Activated CD4-positive, CD25-positive, alpha-beta regulatory T cell treated with anti-CD3 and anti-CD28 coated beads, Interleukin-2, amount 50 U/mL, for 24 hours (primary cell): ENCODE measurements at places on chromosomes 6 and 20.

GRCh38 chr6:154550779-154551178 is 40.3 kb upstream of the CNKSR3 start:
- ATAC-seq: no peak

DNA sequence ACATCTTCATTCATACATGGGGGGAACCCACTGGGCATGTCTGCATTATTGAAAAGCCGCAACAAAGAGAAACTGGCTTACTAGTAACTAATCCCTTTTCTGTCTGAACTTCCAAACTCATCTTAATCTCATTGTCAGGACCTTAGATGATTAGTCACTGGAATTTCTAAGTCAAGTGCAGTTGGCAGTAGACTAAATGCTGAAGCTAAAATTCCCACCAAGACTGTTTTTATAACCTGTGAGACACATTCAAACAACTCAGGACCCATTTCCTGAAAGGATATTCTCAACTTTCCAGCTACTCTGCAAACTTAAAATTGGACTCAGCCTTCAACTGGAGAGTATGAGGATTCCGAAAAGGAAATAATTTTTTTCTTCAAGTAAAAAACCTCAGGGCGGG is 94.8 kb upstream of the SCAF8 start:
- ATAC-seq: no peak

DNA sequence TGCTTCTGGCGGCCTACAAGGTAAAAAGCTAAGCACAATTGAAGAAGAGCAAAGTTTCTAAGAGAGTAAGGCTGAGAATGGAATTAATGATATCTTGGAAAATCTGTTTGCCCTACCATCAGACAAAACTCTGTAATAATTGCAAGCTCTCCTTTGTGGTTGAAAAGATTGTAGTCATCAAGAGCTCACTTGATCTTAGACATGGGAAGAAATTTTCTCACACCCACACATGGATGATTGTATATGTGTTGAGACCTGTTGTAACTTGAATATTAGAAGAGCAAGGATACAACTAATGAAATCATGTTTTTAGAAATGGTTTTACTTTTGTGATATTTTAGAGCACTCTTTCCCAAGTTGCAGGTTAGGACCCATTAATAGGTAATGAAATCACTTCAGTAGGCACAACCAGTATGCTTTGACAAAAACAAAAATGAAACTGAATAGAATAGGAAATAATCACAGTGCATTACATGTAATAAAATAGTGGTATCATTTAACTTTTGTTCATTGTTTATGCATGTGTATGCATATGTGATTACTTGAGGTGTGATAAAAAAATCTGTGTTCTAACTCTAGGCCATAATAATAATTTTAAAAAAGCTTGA is 14.0 kb downstream of the DCBLD1 start:
- no peak for ATAC-seq

- ATAC-seq: peak; percentile 95
These were observed 25.3 kb downstream of the TBC1D7 start for GRCh38 chr6:13302751-13303667.

- ATAC-seq: no peak
These were observed 8.8 kb upstream of the TPD52L1 start for GRCh38 chr6:125144822-125145221.

DNA sequence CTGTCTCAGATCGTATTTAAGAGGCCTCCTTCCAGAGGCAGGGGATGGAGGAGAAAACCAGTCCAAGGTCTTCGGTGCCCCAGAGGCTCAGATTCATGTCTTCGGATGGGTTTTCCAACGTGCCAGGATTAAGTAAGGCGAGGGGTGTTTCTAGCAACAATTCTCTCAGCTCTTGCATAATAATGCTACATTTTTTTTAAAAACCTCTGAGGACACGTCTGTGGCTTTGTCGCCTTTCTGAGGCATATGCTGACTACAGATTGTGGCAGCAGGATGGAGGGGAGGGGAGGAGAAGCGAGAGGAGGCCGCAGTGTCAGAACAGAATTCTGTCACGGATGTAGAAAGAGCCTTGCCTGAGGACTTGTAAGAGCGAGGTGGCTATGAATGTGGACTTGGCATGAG is 17.7 kb upstream of the CCDC167 start:
- ATAC-seq: peak; percentile 55

DNA sequence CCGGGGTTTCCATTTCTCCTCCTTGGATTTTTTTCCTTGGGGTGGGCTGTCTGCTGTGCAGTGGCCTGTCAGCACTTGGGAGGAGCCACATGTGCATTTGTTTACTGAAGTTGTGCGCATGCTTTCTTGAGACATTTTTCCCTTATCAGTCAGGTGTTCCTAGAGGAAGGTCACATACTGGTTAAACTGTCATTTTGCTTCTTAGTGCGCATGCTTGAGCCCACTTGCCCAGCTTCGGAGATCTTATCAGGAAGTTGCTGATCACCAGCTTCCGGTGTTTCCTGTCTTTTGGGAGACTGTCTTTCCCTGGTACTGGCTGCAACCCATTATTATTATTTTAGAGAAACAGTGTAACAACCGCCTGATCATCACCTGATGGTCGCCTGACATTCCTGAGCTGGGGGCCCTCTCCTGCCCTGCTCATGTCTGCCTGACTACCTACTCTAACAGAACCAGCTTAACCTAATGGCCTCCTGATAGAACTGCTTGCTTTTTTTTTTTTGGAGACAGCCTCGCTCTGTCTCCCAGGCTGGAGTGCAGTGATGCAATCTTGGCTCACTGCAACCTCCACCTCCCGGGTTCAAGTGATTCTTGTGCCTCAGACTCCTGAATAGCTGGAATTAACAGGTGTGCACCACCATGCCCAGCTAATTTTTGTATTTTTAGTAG is 378 bp upstream of the ERVFRD-1 start:
- no peak for ATAC-seq

DNA sequence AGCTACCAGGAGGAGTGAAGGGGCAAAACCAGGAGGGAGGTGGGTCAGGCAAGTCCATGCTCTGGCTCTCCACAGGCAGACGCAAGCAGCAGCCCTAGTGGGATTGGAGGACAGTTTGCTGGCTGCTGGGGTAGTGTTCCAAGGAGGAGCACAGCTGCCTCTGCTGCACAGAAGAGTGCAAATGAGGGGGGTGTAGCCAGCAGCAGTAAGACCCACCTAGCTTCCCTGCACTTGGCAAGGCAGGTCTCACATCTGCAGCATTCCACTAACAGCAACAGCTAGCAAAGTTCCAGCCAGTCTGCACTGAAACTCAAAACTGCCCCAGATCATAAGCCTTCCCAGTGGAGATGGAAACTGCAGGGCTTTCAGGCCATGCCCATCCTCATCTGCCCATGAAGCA is 405.0 kb downstream of the UTRN start:
- ATAC-seq: no peak

GRCh38 chr6:35011096-35012041 is 122.3 kb downstream of the ANKS1A start:
- ATAC-seq: peak; percentile 93

- no peak for ATAC-seq
These were observed 217.4 kb upstream of the GMDS start for GRCh38 chr6:2462831-2463230.

GRCh38 chr20:55977690-55978459 is 27.4 kb downstream of the CBLN4 start:
- ATAC-seq: no peak

GRCh38 chr20:21435576-21435975 is 38.2 kb upstream of the NKX2-4 start:
- ATAC-seq: no peak

DNA sequence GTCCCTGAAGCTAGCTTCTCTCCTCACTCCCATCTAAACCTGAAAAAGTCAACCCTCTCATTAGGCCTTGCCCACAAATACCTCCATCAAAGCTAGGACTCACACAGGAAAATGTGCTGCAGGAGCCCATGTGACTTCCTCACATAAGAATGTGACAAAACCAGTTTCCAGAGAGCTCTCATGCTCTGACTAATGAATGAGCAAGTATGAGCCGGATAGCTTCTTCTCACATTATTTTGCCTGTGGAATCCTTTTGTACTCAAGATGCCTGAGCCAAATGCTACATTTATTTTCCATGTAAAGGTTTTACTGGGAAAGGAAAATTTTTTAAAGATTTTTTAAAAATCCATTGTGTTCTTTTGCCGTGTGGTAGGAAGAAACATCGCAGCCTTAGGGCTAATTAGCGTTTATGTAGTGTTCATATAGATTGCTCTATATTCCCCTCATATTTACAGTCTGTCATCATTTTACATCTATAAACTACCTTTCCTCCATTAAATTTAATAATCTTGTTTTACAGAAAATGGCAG is 68.6 kb upstream of the CCN6 start:
- peak; percentile 86 for ATAC-seq

- no peak for ATAC-seq
These were observed 5.0 kb upstream of the COL20A1 start for GRCh38 chr20:63287697-63288580.

- no peak for ATAC-seq
These were observed 65.0 kb downstream of the HDDC2 start for GRCh38 chr6:125236536-125237327.

DNA sequence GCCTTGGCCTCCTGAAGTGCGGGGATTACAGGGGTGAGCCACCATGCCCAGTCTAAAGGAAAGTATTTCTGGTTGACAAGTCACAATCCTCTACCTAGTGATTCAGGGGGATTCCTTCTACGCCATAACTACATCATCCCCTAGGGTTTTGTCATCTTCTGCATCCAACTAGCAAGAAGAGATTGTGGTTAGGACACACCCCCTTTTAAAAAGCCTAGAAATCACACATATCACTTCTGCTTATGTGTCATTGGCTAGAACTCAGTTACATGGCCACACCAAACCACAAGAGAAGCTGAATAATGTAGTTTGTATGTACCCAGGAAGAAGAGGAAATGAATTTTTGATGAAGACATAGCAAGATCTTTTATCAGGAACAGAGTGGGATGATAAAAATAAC is 14.7 kb upstream of the CHD6 start:
- peak; percentile 41 for ATAC-seq

DNA sequence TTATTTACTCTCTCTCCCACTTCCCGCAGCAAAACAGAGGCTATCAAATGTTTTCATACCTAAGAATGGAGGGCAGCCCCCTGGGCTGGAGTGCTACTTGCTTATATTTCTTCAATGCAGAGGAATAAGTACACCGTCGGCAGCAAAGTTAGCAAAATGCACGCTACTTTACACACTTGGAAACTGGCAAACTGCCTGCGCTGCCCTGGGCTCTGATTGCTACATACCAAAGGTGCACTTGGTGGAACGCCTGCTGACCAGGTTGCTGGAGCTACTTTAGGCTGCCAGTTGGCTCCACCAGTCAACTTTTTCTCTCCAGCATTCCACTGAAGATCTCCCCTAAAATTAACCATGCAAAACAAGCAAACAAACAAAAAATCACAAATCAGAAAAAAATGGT is 62.4 kb downstream of the PRSS35 start:
- ATAC-seq: no peak

DNA sequence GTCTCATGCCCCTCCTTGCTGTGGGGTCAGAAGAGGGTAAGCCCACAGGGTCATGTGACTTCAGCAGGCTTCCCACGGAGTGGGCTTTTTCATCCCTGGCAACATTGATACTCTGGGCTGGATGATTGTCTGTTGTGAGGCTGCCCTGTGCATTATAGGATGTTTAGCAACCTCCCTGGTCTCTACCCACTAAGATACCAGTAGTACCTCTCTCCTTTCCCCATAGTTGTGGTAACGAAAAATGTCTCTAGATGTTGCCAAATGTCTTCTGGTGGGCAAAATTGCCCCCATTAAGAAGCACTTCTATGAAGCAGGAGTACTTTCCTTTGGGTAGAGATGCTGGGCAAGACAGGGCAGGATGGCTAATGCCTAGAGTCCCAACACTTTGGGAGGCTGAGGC is 232.5 kb upstream of the ZNF217 start:
- no peak for ATAC-seq

- no peak for ATAC-seq
These were observed 110.9 kb downstream of the HFE start for GRCh38 chr6:26197933-26198721.

DNA sequence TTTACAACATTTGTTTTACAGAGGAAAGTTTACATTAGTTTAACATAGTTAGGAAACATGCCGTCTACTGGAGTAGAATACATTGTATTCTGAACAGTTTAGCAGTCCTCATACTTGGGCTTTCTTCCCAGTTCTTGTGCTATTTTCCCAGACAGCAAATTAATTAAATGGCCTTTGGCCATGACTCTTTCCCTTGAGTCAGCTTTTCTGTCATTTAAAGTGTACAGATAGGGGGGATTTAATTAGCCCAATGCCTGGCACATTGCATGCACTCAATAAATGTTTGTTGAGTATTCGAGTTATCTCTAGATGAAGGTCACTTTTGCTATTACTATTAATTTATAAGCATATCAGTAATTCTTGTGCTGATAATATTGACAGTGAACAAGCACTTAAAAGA is 1.6 kb downstream of the TMEM244 start:
- ATAC-seq: no peak

- no peak for ATAC-seq
These were observed 37.2 kb downstream of the CNKSR3 start for GRCh38 chr6:154473324-154473723.

- no peak for ATAC-seq
These were observed 36.8 kb downstream of the GCM1 start for GRCh38 chr6:53111865-53112264.

DNA sequence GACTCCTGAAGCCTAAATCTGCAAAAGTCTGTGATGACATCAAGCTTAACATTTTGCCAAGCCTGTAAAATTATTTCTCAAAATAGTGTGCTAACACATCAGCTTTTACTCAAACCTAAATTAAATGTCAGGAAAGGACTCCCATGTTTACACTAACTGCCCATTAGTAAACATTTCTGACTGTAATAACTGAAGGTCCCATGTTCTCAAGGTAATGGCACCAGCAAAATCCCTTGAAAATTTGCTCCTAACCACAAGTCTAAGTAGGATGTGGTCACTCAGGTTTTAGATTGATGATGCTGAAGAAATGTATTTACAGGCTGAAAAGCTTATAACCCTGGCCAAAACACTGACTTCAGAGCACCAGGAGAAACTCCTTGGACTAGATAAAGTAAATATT is 33.0 kb downstream of the BACH2 start:
- ATAC-seq: no peak

GRCh38 chr6:109340811-109341210 is 41.5 kb downstream of the CD164 start:
- no peak for ATAC-seq

DNA sequence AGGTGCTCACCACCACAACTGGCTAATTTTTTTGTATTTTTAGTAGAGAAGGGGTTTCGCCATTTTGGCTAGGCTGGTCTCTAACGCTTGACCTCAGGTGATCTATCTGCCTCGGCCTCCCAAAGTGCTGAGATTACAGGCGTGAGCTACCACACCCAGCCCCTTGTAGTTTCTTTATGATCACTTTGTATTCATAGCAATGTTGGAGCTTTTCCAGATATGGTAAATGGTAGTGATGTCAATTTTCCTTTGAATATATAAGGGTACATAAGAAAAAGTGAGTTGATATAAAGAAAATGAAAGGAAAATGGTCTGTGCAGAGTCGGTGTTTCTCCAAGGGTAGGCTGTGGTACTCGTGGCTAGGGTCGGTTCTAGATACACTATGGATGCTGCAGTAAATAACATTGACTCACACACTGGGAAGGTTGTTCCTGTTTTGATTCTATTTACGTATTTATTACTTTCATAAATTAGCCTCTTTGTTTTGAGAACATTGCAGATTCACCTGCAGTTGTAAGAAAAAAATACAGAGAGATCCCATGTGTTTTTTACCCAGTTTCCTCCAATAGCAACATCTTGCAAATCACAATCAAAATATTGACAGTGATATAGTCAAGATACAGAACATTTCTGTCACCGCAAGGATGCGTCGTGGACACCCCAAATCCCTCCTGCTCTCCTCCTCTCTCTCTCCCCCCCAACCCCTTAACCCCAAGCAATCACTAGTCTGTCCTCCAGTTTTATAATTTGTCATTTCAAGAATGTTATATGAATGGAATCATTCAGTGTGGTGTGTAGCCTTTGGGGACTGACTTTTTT is 2.5 kb downstream of the ZNF831 start:
- ATAC-seq: peak; percentile 60
